ENCODE measurements at places on chromosomes 1 and 21.

- no peak for DNase-seq
These were observed 19.6 kb upstream of the RAP1A start for GRCh38 chr1:111599781-111600693.

- no peak for DNase-seq
These were observed 3.3 kb upstream of the TBX15 start for GRCh38 chr1:118991448-118991847.

- no peak for DNase-seq
These were observed 28.2 kb downstream of the UTS2 start for GRCh38 chr1:7824701-7825100.

DNA sequence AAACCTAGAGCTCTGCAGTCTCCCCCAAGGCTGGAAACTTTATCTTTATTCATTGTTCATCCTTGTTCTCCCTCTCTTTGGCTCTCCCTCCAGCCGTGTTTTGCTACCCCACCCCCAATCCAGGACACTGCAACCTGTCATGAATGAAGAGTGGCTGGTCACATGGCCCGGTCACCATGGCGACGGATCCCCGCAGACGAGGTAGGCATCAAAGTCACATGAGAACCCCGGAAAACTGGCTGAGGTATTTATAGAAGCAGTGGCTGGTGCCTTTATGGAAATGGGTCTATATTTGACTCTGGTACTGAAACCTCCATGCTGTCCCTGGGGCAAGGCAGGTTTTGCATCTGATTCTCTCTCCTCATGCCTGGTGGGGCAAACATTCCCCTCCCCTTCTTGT is 13.4 kb upstream of the SLC6A17 start:
- no peak for DNase-seq

DNA sequence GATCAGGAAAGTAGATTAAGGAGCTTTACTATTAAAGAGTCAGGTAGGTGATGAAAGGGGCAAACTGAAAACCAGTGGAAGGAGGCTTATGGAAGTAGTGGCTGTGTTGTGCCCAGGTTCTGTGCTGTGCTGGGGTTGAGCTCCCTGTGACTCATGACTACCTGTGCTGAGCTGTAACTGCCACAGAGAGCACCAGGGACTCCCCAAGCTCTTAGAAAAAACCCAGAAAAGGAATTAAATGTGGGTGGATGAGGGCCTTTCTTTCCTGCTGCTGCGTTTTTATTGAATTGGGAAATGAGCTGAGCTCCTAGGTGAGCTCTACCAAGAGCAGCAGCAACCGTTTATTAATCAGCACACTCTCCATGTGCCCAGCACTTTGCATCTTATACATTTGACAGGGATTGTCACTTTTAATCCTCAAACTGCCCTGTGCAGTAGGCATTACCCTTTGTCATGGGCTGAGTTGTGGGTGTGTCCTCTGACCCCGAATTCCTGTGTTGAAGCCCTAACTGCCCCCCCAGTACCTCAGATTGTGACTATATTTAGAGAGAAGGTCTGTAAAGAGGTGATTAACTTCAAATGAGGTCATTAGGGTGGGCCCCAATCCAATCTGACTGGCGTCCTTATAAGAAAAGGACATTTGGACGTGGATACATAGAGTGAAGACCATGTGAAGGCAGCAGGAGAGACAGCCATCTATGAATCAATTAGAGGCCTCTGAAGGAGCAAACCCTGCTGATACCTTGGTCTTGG is 65.4 kb downstream of the AK4 start:
- DNase-seq = no peak

Data from CD4-positive, alpha-beta T cell treated with Interleukin-6 at 100 ng/mL for 8 hours (primary cell).